CD4-positive, CD25-positive, alpha-beta regulatory T cell (primary cell): ENCODE measurements at places on chromosomes 16 and 17.

DNA sequence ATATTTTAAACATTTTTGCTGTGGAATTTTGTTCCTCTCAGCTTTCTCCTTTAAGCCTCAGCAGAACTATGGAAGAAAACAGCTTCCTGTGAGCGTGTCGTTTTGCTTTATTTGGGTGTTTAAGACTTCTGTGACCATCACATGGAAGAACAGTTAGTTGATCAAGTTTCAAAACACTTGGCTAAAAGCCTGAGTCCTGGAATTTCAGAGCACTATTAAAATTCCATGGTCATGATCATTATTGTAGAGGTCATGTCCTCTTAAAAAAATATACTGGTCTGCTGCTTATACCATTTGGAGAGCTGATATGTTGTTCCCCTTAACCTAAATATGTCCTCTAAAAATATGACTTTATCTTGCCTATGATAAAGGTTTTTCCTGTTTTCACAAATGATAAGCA is 12.6 kb upstream of the CDR2 start:
- no peak overlapping the region for H3K4me3 ChIP-seq
- H3K27me3 ChIP-seq = no peaks in the 10 kb centered on the region
- H3K27ac ChIP-seq = no peak overlapping the region
- H3K36me3 ChIP-seq = no peaks in the 10 kb centered on the region

- peak within 1 kb of the TSS; percentile 80 for H3K4me3 ChIP-seq
- peak within 1 kb of the TSS; percentile 51 for H3K27ac ChIP-seq
- no peaks in the 10 kb centered on the region for H3K27me3 ChIP-seq
- H3K36me3 ChIP-seq = peaks cover 11% of the 10 kb centered on the region
- peaks cover 50% of the 10 kb centered on the region for H3K4me1 ChIP-seq
- DNase-seq = peak; percentile 74
Measured at GRCh38 chr17:32486701-32487472, at the start of gene CDK5R1. TSS of gene CDK5R1 (plus strand) at chr17:32486993. CDS start at chr17:32487621, 628 bp downstream.

DNA sequence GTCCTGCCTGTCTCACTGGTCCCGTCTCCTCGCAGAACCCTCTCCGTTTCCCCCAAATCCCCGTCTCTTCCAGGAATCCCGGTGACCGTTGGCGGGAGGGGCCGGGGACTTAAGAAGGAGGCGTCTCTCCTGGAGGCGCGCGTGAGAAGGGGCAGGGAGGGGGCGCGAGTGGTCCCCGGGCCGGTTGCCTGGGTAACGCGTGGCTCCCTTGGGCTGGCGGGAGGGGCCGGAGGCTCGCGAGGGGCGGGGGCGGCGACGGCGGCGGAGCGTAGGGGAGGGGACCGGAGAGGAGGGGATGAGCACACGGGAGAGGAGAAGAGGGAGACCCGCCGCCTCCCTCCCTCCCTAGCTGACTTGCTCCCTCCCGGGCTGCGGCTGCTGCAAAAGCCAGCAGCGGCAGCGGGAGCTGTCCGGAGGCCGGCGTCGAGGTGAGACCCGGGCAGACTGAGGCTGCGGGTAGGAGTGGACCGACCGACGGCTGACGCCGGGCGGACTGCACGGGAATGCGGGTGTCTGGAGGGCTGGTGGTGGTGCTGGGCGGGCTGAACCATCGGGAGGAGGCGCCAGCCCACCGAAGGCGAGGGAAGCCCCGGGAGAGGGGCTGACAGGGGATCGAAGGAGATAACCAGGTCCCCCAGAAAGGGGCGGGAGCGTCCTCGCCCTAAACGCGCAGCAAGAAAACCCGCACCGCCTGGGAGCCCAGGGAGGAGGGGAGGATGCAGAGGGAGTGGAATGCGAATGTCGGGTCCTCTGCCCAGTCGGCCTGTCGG is at the start of gene PRRT2:
Gene PRRT2 (plus strand): TSS at position 298 of the 770 bp plus-strand sequence. CDS start 862 bp downstream, outside the sequence.
- H3K36me3 ChIP-seq = peaks cover 4% of the 10 kb centered on the region
- peak within 1 kb of the TSS; percentile 90 for H3K27ac ChIP-seq
- H3K27me3 ChIP-seq = no peaks in the 10 kb centered on the region
- H3K4me3 ChIP-seq = peak within 1 kb of the TSS; percentile 65
- no peak for DNase-seq
- H3K4me1 ChIP-seq = peaks cover 75% of the 10 kb centered on the region

- DNase-seq = no peak
- no peak overlapping the region for H3K4me3 ChIP-seq
- no peaks in the 10 kb centered on the region for H3K36me3 ChIP-seq
- no peak overlapping the region for H3K27ac ChIP-seq
- H3K4me1 ChIP-seq = no peaks in the 10 kb centered on the region
Measured at GRCh38 chr16:72947379-72948237, 100.3 kb downstream of the ZFHX3 start.

DNA sequence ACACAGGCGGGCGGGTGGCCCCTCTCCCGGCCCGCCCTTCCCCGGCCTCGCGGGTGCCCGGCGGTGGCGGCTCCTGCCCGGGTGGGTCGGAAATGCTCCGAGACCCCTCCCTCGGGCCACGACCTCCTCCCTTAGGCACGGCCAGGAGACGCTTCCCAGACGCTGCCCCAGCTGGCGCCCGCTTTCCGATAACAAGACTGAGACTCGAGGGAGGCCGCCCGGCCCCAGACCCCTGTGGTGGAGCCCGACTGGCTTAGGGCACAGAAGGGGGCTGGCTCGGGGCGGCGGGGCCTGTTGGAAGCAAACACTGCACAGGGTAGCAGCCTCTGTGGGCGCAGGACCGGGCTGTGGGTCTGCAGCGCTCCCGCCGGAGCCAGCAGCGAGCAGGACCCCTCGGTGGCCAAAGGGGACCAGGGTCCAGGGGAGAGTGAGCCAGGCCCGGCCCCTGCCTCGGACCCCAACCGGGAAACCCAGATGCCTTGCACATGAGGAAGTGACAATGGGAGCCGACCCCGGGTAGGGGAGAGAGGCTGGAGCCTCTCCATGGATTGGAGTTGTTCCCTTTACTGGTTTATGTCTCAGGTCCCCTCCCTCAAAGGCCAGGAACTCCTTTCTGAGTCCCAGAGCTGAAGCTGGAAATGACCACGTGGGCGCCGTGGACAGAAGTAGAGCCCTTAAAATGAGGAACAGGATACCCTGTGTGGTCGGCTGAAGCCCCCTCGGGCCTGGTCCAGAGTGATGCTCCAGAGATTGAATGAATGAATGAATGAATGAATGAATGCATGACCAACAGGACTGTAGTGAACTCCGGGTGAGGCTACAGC is 19.8 kb upstream of the ADCY7 start:
- H3K36me3 ChIP-seq = no peaks in the 10 kb centered on the region
- peak; percentile 32 for DNase-seq
- peaks cover 14% of the 10 kb centered on the region for H3K4me1 ChIP-seq
- H3K27me3 ChIP-seq = no peaks in the 10 kb centered on the region

DNA sequence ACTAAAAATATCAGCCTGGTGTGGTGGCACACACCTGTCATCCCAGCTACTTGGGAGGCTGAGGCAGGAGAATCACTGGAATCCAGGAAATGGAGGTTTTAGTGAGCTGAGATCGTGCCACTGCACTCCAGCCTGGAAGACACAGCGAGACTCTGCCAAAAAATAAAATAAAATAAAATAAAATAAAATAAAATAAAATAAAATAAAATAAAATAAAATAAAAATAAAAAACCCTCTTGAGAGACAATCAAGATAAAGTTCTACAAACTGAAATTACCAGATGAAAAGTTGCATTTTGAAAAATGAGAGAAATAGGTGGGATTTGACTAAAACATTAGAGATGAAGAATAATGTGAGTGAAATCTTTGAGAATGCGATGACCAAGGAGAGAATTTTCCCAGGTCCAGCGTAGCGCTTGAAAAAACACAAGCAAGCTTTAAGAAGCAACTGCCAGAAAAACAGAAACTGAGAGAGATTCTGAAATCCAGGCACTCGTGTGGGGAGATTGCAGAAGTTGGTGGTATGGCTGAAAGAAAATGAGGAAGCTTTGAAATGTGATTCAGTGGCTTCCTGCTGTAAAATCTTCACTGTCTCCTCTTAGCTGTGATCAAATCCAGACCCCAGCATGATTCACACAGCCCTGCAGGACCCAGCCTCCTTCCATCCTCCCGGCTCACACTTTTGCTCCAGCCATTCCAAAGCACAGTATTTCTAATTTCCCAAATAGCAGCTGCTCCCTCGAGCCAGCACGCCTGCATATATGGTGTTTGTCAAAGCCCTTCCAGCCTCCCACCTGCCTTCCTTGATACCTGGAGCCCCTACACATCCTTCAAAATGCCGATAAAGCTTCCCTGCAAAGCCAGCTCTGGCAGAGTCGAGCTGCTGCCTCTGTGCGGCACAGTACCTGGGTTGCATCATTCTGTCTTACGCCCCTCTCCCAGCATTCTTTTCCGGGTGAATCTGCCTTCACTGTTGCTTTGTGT is 8.2 kb upstream of the CD300E start:
- no peaks in the 10 kb centered on the region for H3K36me3 ChIP-seq
- no peak overlapping the region for H3K27ac ChIP-seq
- H3K4me3 ChIP-seq = no peak overlapping the region
- H3K4me1 ChIP-seq = no peaks in the 10 kb centered on the region
- DNase-seq = no peak

DNA sequence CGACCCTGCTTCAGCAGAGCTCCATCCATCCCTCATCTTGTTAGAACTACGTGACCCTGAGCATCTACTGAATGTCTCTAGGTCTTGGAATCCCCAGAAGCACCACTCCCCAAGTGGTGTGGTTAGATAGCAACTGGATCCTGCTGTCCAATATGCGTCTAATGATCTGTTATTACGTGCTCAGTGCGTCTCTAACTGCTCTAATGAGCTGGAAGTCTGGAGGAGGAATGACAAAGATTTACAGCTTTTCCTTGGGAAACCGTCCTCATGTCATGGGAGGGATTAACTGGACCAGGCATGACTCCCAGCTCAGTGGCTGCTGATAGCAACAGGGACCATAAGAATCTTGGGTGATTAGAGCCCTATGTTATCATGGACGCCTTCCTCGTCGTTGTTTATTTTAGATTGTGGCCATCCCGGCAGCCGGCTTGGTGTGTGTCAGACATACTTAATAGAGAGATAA is 150.9 kb downstream of the HS3ST3B1 start:
- no peak overlapping the region for H3K4me3 ChIP-seq
- no peak for DNase-seq
- no peak overlapping the region for H3K27ac ChIP-seq
- H3K4me1 ChIP-seq = no peaks in the 10 kb centered on the region
- no peaks in the 10 kb centered on the region for H3K36me3 ChIP-seq
